Stomach (tissue), 19 donors: ENCODE measurements at places on chromosomes 13 and 19. TPM values are rescaled to one million over a fixed set of nuclear protein-coding genes. Genes with fewer than 3 reads are reported as not detected.

DNA sequence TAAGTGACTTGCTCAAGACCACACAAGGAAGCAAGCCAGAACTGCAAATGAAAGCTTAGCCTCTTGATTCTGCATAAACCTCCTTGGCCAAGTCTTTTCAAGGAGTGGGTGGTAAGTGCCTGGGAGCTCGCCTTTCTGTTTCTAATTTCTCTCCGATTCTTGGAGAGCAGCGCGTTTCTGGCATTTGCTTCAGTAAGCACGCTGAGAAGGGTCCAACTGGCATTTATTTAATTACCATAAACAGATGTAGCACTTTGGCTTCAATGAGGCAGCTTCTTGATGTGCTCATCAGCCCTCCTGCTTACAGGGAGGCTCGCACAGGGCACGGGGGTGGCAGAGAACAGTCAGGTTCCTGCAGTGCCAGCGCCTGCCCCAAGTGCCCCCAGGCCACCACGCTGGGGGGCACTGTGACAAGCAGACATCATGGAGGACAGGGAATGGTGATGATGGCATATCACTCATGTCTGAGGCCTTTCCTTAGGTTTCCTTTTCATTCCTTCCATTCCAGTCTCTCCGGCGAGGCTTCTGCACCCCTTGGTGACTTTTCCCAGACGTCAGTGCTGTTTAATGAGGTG, 13.3 kb downstream of the SIAH3 start:
- DNase-seq = peak; percentile 53

NXNL1 gene
- total RNA-seq = not detected

GRCh38 chr13:113205428-113205931, 3.0 kb downstream of the PCID2 start:
- no peak for DNase-seq

DNA sequence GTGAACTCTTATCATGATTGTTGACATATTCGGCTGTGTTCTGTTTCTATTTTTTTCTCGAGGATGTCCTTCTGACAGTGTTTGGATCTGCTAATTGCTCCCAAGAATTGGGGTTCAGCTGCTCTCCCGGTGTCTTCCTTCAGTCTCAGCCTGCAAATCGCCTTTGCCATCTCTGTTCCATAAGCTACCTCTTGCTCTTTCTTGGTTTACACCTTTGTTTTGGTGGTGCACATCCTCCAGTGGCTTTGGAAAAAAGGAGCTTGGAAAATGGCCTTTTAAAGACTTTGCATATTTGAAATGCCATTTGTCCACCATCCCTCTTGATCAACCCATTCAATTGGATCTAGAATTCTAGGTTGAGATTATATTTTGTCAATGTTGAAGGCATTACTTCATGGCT, 137.2 kb downstream of the URI1 start:
- no peak for DNase-seq

GRCh38 chr19:18425515-18426415, 6.6 kb downstream of the SSBP4 start:
- DNase-seq = peak; percentile 76

GRCh38 chr13:60114499-60115028, 49.2 kb downstream of the DIAPH3 start:
- no peak for DNase-seq

- no peak for DNase-seq
Measured at GRCh38 chr19:37909661-37910199, 2.7 kb downstream of the SIPA1L3 start.

DNA sequence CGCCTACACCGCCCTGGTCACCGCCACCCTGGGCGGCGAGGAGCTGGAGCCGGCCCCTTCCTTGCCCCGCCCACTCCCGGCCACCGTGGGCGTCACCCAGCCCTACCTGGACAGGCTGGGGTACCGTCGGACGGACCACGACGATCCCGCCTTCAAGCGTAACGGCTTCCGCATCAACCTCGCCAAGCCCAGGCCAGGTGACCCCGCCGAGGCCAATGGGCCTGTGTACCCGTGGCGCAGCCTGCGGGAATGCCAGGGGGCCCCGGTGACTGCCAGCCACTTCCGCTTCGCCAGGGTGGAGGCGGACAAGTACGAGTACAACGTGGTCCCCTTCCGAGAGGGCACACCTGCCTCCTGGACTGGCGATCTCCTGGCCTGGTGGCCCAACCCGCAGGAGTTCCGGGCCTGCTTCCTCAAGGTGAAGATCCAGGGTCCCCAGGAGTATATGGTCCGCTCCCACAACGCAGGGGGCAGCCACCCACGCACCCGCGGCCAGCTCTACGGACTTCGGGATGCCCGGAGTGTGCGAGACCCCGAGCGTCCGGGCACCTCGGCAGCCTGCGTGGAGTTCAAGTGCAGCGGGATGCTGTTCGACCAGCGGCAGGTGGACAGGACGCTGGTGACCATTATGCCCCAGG, 7.0 kb downstream of the CILP2 start:
- DNase-seq = no peak

FAM83E gene
- 36.6 TPM for total RNA-seq

DNA sequence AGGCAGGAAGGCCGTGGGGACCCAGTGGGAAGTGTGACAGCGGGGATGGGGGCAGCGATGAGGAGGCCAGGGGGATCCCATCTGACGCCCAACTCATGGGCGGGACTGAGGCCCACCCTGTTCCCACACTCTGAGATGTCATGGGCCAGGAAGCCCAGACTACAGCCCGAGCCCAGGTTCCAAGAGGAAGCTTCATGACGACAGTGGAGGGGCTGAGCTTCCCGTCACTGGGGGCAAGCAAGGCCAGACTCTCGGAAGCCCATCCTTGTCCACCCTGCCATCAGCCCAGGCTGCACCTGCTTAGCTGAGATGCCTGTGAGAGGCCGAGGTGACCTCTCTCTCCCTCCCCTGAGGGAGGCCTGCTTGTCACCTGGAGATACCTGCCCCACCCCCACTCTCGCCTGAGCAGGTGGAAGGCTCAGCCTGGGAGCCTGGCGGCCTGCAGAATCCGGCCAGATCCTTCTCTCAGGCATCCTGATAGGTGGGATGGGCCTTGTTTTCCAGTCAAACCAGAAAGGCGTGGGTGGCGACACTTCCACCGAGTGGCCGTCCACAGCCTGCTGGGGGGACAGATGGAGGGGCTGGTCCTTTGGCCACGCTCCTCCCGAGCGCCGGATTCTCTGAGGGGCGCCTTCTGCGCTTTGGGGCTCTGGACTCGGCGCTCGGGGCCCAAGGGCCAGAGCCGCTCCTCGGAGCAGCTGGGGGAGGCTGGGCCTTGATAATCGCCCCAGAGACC, 4.8 kb downstream of the ZBTB7A start:
- peak; percentile 89 for DNase-seq

GRCh38 chr13:83352391-83352790, 529.9 kb downstream of the SLITRK1 start:
- DNase-seq = no peak

C2CD4C gene
- total RNA-seq = not detected

DNA sequence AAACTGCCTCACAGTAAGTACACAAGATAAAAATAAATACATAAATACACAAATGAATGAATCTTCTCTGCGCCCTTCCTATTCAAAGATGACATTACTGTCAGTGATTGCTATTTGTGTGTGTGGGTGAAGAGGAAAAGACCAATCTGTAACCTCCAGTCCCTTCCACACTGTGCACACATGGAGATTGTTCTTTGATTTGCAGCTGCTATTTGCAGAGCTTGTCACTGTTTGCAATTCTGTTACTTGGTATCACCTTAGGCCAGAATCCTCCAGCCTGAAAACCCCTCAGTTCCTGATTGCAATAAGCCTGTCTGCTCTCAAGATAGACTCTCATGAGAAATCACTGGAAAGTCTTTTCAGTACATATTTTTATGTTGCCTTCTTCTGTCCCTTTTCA, 1314.9 kb downstream of the PCDH9 start:
- no peak for DNase-seq

DNA sequence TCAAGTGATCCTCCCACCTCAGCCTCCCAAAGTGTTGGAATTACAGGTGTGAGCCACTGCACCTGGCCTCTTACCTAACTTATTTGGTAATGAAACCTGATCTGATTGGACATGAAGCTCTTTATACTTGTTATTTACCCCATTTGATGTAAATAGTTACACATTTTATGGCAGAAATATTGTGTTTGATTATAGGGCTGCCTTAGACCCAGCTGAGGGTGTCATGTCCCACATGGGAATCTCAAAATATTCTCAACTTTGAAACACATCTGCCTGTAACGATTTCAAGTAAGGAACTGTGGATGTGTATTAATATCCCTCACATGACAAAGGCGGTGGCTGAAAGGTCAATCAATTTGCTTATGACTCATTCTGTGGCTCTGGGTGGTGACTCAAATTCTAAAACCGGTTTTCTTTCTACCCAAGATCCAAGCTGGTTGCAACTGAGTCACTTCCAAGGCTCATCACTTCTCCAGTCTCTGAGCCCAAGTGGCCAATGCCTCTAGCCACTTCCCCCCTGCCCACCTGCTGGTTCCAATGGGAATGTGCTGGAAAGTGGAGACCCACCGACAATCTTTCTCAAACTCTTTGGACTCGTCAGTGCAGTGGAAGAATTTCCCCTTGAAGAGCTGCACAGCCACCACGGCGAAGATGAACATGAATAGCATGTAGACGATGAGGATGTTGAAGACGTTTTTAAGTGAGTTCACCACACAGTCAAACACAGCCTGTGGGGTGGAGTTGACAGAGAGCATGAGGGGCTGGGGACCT, 110.9 kb downstream of the IER2 start:
- DNase-seq = peak; percentile 33

DNA sequence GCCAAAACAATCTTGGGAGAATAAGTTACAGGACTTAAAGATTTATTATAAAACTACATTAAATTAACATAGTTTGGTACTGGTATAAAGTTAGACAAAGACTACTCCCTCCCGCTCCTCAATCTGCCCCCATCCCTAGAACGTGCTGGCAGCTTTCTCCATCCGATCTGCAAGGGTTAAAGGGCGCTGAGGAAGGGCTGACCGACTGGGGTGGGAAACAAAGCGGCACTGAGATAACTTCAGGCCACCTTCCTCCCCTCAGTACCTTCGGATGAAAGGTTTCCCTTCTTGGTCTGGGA, 790 bp upstream of the SUGT1 start:
- no peak for DNase-seq

DNA sequence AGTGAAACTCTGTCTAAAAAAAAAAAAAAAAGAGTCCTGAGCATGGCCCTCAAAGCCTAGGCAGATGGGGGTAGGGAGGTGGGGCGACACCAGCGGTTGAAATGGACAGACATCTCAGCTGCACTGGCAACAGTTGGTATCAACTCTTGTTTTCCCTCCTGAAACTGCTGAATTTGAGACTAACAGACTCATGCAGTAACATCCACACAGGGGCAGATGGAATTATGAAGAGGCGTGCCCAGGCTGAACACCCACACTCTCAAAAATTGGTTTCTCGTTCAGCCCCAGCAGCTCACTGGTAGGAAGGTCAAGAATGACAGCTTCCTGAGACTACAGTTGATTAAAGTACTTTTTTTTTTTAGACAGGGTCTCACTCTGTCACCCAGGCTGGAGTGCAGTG, 24.1 kb downstream of the PBX4 start:
- no peak for DNase-seq

- no peak for DNase-seq
Measured at GRCh38 chr19:32908641-32909190, 39.1 kb upstream of the SLC7A9 start.

- DNase-seq = no peak
Measured at GRCh38 chr19:13979244-13979615, 26.9 kb downstream of the RFX1 start.

GRCh38 chr13:86878781-86879180, 792.4 kb upstream of the SLITRK5 start:
- no peak for DNase-seq

GRCh38 chr13:75135325-75135825, 346.6 kb downstream of the TBC1D4 start:
- DNase-seq = no peak

DNA sequence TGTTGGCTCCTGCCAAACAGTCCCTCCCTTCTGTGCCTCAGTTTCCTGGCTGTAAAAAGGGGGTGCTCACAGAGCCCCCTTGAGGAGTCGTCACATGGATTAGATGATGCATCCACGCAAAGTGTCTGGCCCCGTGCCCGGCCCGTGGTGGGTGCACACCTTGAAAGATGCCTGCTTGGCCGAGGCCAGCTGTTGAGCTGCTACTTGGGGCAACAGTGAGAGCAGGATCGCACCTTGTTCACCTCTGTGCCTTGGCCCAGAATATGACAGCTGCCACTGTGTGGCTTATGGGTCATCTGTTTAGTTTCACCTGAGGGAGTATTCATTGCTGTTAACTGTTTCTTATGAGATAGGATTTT, 17.7 kb downstream of the CRTC1 start:
- DNase-seq = no peak

ZNF611 gene
- 14.6 TPM for total RNA-seq

CAPNS1 gene
- total RNA-seq = 188 TPM

FBXW9 gene
- total RNA-seq = 2.7 TPM

SYMPK gene
- total RNA-seq = 84.6 TPM

DNA sequence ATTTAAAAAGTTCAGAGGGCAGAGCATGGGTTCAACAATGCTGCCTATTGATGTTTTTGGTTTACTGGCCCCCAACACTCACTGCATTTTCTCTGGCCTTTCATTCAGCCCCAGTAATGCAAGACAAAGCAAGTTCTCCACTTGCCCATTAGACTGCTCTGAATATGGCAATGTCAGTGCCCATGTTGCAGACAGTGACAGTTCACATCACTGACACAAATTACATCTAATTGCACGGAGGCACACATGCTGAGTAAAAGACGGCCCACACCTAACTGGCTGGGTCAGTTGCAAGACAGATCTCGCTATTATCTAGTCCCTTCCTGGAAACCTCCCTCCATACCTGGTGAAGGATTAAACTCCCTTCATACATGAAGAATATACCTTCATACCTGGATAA, 54.0 kb downstream of the ENOX1 start:
- no peak for DNase-seq

- no peak for DNase-seq
Measured at GRCh38 chr13:89832827-89833226, 1514.7 kb upstream of the MIR17HG start.

ACTMAP gene
- total RNA-seq = 20.0 TPM

SOX1 gene
- total RNA-seq = not detected

FFAR2 gene
- not detected for total RNA-seq

SRRM5 gene
- not detected for total RNA-seq

DNA sequence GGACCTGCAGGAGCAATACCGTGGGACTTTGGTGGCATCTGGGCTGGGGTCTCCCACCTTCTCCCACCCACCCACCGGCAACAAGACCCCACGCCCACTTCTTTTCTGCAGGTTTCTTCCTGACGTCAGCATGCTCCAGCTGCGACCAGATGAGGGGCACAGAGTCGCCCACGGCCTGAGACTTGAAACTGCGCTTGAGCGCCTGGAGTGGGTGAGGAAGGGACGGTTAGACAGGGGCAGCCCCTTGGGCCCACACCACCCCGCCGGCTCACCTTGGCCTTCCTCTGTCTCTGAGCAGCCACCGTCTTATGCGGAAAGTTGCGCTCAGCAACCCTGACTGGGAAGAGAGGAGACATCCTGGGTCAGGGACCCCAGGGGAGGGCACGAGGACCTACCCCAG, 2.2 kb downstream of the GARIN5B start:
- DNase-seq = no peak
